ENCODE measurements at places on chromosomes 16 and 17.

- DNase-seq: no peak
These were observed 20.9 kb downstream of the UBE2O start for GRCh38 chr17:76432004-76432403.

GRCh38 chr16:22844416-22844815 lies 30.5 kb downstream of the HS3ST2 start:
- DNase-seq: no peak

DNA sequence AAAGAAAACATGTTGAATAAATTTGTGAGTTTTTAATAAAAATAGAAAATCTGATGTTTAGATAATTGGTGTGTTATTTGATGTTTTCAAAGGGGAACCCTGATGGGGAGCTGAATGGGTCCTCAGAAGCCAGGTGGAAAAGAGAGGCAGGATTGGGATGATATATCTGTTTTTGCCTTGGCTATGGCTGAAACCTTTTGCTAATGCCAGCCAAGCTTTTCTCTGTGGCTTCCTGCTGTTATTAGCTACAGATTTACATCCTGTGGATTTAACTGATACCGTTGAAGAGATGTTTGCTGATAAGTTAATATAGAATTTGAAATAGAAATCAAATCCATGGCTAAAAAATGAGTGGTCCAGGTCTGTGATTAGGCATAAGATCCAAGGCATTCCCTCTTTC lies 4.2 kb upstream of the AATF start:
- DNase-seq: no peak

DNA sequence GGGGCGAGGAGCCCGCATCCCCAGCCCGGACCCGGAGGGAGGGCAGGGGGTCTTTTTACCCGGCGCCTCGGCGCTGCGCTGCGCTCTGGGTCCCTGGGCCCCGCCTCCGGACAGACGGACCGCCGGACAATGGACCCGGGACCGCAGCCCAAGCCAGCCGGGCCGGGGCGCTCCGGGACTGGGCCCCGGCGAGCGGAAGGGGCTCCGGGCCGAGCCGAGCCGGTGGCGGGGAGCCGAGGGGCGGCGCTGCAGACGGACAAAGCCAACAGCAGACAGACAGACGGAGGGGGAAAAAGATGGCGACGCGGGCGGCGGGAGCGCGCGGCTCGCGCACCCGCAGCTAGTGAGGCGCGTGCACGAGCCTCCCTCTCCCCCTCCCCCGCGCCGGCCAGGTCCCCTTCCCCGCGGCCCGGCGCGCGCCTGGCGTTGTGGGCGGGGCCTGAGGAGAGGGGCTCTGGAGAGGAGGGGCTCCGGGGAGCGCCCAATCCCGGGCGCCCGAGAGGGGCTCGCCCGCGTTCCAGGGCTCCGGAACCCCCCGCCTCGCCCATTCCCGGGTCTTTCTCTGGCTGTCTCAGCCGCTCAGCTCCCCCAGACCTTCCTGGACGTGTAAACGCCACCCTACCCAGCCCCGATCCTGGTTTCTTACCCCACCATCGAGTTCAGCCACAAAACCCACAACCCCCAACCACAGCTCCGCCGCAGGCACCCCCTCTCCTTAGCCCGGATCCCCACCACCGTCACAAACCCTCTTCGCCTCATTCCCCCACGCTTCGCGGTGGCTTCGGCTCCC lies at the start of gene ZNF821:
ZNF821 (minus strand) TSS at position 334 of the 790 bp plus-strand sequence. CDS start 4,236 bp downstream, outside the sequence.
- DNase-seq: peak; percentile 89

DNA sequence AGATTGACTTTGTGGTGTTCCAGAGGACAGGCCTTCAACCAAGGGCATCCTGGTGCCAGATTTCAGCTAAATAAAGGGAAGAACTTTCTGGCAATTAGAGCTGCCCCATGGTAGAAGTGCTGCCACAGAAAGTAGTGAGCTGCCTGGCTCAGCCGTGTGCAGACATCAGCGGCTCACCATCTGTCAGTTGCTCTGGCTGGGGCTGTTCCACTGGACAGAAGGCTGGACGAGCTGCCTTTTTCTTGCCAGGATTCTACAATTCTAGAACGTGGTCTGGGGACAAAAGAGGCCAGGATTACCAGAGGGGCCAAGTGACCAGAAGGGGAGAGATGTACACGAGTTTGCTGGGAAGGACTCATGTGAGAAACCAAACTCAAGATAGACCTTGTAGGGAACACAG lies 107.0 kb upstream of the RPL38 start:
- DNase-seq: peak; percentile 84

GRCh38 chr17:50686494-50687199 lies 21.1 kb downstream of the ANKRD40 start:
- no peak for DNase-seq

GRCh38 chr16:28181515-28181914 lies 30.2 kb downstream of the XPO6 start:
- DNase-seq: no peak

DNA sequence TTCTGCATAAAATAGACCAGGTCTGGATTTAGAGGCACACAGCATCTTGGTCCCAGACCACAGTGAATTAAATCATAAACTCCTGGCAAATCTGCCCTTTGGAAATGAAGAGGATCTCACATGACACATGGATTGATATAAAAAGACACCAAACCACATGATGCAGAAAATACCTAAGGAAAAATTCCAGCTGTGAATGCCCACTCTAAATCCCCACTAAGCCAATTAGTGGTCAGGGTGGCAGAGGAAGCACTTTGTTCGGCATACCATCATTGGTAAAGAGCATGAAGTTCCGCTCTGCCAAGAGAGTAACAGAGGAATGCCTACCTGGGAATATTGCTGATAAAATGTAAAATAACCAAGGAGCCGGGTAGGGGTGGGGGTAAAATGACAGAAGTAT lies 32.4 kb upstream of the NOL11 start:
- DNase-seq: no peak
